ENCODE measurements at places on chromosomes 16 and 17. TPM values are rescaled to one million over a fixed set of nuclear protein-coding genes. Genes with fewer than 3 reads are reported as not detected.

EVPLL gene
- total RNA-seq = 0.11 TPM

- no peak for DNase-seq
Measured at GRCh38 chr17:40553694-40554534, 11.4 kb downstream of the CCR7 start.

KRT32 gene
- not detected for total RNA-seq

GRCh38 chr17:81608082-81608481 is 28.8 kb downstream of the NPLOC4 start:
- DNase-seq = no peak

DNA sequence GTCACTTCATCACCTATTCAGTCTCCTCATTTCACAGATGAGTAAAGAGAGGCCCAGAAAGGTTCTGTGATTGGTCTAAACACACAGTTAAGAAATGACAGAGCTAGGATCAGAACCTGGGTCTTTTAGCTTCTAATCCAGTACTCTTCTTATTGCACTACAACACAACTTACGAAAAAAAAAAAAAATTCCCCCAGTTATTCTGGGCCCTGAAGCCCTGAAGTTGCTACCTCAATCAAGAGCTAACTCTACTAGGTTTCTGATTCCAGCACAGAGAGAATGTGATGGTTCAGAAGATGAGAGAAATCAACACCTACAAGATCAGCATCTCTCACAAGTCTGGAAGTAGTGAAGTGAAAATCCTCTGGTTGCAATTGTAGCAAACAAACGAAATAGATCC is 37.3 kb downstream of the GRB7 start:
- no peak for DNase-seq

GRCh38 chr17:57866319-57866718 is 16.5 kb upstream of the MRPS23 start:
- DNase-seq = no peak

- DNase-seq = no peak
Measured at GRCh38 chr16:30358990-30359870, 4.1 kb upstream of the CD2BP2 start.

DNA sequence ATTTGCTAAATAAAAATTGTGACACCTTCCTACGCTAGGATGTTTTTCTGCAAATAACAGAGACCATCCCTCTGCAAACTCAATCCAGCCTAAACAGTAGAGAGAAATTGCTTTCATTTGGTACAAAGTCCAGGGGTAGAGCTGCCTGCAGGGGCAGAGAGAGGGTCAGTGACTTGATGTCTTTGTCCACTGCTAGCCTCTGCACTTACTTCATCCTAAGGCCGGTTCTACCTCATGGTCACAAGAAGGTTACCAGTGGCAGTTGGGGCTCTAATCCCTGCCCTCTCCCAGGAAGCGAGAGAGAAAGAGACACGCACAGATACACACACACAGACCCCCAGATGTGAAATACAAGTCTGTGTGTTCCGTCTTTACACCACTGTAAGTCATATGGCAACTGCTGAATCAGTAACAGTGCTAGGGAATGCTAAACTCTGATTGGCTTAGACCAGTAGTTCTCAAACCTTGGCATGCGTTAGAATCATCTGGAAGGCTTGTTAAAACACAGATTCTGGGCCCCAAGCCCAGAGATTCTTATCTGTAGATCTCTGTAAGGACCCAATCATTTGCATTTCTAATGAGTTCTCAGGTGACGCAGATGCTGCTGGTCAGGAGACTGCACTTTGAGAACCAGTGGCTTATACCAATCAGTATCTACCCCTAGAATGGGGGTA is 13.1 kb upstream of the LPCAT2 start:
- peak; percentile 90 for DNase-seq

LRRC75A gene
- not detected for total RNA-seq

DNA sequence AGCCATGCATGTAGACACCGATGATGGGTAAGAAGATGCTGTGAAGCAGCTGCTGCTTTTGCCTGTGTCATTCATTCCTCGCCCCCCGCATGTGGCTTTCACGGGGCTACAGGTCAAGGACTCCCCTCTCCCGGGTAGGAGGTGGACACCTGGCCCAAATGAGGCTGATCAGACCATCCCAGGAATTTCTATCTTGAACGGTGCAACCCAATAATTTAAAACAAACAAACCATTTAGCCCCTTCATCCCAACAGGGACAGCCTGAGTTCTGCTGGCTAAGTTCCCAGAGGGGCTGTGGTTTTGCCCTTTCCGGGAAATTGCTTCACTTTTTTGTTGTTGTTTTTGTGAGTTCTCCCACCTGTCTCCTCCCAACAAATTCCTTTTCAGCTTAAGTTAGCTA is 137.7 kb upstream of the CDH5 start:
- no peak for DNase-seq

- DNase-seq = no peak
Measured at GRCh38 chr16:60091529-60091928, 1357.4 kb upstream of the GOT2 start.

GRCh38 chr16:49576941-49577340 is 203.3 kb downstream of the C16orf78 start:
- DNase-seq = no peak

SLC9A5 gene
- total RNA-seq = 2.1 TPM

DNA sequence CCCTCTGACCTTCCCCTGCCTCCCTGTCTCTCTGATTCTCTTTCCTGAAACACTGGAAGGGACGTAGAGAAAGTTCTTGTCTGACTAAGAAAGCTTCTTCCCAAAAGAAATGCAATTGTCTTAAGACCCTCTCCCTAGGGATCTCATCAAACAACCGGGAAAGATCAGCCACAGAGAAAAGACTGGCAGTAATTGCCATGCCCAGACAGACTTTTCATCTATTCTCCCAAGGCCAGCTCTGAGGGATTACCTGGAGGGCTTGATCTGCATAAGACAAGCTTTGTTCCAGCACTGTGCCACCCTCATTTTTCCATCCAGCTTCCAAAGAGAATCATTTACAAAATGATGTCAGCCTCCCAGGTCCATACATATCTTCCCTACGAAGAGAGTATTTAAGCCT is 38.8 kb upstream of the HS3ST3A1 start:
- no peak for DNase-seq

DNA sequence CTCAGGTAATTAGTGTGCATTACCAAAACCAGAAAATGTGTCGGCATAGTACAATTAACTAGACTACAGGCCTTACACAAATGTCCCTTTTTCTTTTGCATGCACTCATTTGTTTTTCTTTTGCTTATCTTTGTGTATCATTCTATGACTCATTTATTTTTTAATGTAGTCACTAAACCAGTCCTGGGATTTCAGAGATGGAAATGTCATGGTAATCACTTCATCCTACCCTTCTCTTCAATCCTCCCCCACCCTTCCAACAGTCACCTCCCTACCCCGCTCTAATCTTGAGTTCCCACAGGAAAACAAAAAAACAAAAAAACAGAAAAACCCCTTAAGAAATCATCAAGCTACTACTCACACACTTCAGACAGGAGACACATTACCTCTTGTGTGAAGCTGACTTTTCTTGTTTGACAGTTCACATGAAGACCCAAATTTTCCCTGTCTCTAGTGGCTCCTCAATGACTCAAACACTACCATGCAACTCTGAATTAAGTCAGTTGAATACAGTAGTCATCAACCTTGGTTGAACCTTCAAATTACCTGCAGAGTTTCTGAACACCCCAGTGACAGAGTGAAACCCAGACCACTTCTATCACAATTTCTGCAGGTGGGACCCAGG is 242.4 kb upstream of the SALL1 start:
- no peak for DNase-seq

GRCh38 chr17:42779304-42779935 is 990 bp upstream of the WNK4 start:
- DNase-seq = no peak

DNA sequence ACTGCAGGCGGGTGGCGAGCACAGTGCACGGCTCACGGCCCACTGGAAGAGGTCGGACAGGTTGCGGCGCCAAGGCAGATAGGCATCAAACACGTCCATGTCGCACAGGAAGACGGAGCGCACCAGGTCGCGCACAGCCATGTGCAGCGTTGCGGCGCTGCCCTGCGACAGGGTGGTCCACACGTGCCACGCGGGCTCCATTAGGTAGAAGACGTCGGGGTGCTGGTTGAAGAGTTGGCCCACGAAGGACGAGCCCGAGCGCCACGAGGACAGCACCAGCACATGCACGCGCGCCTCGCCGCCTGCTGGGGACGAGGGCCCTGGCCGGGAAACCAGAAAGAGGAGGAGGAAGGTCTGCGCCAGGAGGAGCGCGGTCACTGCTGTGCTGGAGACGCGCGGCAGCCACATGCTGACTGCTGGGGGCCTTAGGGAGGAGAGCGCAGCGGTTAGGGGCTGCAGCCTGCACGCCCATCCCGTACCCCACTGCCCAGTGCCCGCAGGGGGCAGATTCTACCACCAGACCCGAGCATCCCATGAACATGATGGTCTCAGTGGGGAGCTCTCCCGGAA is 15.0 kb upstream of the TMEM170A start:
- DNase-seq = no peak

- DNase-seq = no peak
Measured at GRCh38 chr16:67885976-67886375, 1.3 kb downstream of the NRN1L start.

GRCh38 chr17:82332669-82333278 is 792 bp downstream of the SECTM1 start:
- peak; percentile 37 for DNase-seq

DNAAF1 gene
- not detected for total RNA-seq

Data from foreskin keratinocyte (primary cell).